Right atrium auricular region (tissue), 2 donors: ENCODE measurements at places on chromosomes 6 and 20. TPM values are rescaled to one million over a fixed set of nuclear protein-coding genes. Genes with fewer than 3 reads are reported as not detected.

The ATF6B gene
- total RNA-seq, result 15.3 TPM

The ENPP5 gene
- 17.7 TPM for total RNA-seq

The ARMC2 gene
- total RNA-seq, result 5.5 TPM

The MOXD1 gene
- 9.3 TPM for total RNA-seq

The CCNC gene
- 17.6 TPM for total RNA-seq

The FAM184A gene
- total RNA-seq, result 1.3 TPM

The SLC26A8 gene
- not detected for total RNA-seq

The ACOT13 gene
- 19.9 TPM for total RNA-seq

The ALDH8A1 gene
- 0.35 TPM for total RNA-seq

The TP53TG5 gene
- not detected for total RNA-seq

The PNLDC1 gene
- 0.33 TPM for total RNA-seq

The LY6G5C gene
- total RNA-seq, result 1.2 TPM

The PACRG gene
- 21.3 TPM for total RNA-seq

The SYNGAP1 gene
- 3.6 TPM for total RNA-seq

The KCNQ5 gene
- total RNA-seq, result 0.67 TPM

The SLC35F1 gene
- 1.1 TPM for total RNA-seq

The TRIM10 gene
- not detected for total RNA-seq

The RSPH9 gene
- not detected for total RNA-seq

The MATN4 gene
- not detected for total RNA-seq

The HLA-DMA gene
- total RNA-seq, result 9.2 TPM

The RAD21L1 gene
- total RNA-seq, result not detected
